ENCODE measurements at places on chromosomes 2 and 18.

GRCh38 chr2:174603280-174603679 lies 5.7 kb upstream of the WIPF1 start:
- DNase-seq, result no peak

- DNase-seq, result no peak
Observed at GRCh38 chr18:3230401-3231334, 10.9 kb upstream of the MYOM1 start.

DNA sequence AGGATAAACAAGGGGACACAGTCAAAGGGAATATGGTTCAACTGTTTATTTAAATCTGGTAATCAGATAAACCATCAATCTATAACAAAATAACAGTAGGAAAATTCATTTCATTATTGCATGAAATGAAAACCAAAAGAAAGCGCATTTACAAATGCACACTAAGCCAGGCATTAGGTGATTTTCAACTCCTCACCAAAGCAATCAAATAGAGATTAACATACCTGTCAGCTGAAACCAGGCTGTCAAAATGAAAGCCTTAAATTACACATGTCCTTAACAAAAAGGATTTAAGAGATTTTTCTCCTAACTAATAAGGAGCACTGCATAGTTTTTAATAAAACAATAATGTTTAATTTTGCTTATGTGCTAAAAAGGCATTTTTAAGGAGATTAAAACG lies 23.0 kb downstream of the STK39 start:
- DNase-seq, result no peak

GRCh38 chr18:13464432-13465123 lies 246.0 kb downstream of the LDLRAD4 start:
- DNase-seq, result no peak

All from right renal pelvis (tissue), 4 donors.